ENCODE measurements at places on chromosomes 11 and 22.

GRCh38 chr22:20043057-20043996, 22.4 kb downstream of the TANGO2 start:
- no peak for DNase-seq

DNA sequence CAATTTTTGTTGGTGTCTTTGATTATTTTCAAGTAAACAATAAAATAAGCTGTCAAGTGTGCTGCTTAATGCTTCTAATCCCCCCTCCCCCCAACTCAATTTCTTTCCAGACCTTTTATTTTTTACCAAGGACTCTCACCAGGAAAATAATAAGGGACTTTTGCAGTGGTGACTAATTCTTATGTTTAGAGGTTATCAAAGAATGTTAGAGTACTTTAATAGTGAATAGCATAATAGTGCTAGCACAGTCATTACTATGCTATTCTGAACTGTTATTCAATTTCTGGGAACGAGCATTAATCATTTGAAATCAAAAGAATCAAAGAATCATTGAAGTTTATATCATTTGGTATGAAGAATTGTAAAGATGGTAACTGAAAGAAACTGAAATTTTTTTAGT, 251.4 kb downstream of the DDX10 start:
- DNase-seq: no peak

- DNase-seq: no peak
These were observed 125.0 kb downstream of the UVRAG start for GRCh38 chr11:75939992-75940391.

GRCh38 chr11:61543606-61544306, 35.2 kb downstream of the LRRC10B start:
- no peak for DNase-seq

DNA sequence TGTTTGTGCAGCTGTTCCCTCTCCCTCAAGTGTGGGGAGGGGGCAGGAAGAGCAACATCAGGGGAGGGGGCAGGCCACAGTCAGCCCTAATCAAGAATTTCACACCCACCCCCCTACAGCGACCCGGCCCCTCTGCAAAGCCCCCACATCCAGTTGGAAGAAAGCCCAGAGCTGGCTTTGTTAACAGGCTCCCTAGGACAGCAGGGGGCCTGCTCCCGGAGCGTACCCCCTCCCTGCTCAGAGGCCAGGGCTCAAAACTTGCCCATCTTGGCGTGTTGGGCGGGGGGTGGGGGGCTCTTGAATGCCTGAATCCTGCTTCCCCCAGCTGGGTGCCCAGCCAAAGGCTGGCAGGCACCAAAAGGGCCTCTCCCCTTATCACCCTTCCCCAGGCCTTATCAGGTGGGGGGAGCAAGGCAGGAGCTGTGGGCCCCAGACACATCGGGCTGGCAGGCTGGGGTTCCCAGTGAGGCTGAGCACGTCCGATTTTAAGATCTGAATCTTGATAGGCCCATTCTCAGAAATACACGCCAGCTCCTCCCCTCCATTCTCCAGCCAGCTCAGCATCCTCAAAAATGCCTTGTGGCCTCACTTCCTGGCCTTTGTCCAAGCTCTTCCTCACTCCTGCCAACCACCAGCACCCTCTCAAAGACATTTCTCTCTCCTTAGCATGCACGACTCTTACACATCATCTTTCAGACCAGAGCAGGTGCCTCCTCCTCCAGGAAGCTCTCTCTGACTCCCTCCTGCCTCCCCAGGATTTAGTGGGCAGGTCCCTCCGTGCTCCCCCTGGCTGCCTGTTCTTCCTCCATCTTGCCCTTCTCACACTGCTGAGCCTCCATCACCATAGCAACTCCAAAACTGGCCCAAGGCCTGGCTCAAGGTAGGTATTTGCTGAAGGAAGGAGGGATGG, 384.8 kb downstream of the MN1 start:
- DNase-seq: peak; percentile 96

GRCh38 chr11:9528573-9529333, 44.7 kb upstream of the WEE1 start:
- no peak for DNase-seq

DNA sequence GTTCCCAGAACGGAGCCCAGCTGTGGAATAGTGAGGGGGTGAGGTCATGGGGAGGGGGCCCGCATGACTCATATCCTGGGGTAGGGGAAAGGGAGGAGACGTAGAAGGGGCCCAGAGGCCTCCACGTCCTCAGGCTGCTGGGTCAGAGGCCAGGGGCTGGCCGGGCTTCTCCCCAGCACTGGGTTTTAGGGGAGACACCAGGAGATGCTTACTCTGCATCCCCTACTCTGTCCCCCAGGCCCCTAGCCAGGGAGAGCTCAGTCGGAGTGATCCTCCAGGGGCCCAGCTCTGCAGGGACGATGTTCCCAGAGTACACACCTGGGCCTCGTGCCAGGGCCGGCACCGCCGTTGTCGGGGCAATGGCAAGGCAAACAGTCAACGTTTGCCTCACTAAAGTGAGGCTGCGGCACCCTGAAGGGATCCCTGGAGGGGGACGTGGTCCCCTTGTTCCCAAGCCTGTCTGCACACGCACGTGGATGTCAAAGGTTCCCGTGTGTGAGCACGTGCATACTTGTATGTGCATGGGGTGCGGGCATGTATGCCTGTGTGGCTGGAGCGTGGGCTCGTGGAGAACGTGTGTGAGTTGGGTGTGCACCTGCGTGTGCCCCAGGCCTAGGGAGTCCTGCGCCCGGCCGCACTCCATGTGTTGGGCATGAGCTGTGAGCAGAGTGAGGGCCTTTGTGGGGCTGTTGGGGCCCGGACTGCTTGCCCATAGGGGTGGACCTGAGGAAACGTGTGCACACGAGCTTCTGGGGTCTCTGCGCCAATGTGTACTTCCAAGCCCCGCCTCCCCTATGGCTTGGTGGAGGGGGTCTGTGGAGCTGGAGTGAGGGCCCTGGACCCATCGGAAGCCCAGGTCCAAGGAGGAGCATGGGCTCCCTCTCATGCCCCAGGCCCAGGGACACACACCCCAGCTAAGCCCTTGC, 14.2 kb downstream of the PRR33 start:
- DNase-seq: no peak

GRCh38 chr11:64553554-64554201, 37.3 kb upstream of the SLC22A12 start:
- no peak for DNase-seq

DNA sequence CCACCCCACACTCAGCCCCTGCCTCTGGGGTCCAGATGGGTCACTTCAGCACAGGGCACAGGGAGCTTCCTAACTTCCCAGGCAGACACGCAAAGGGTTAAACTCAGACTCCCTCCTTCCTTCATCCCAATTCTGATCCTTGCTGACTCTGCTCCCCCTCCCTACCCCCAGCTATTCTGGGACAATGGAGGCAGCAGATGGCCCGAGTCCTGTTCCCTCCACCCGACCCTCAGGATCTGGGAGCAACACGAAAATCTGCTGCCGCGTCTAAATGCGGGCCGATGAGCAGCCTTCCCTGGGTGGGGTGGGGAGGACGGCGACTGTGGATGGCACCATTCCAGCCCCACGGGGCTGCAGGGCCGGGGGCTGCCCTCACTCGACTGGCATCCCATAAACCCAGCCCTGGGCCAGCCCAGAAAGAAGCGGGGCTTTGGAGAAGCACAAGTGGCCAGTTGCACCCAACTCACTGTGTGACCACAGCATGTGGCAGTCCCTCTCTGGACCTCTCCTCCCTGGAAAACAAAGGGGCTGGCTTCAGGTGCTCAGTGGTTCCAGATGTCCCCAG, 18.7 kb downstream of the MFNG start:
- DNase-seq: no peak

- DNase-seq: no peak
These were observed 58.6 kb upstream of the CCT8L2 start for GRCh38 chr22:16651217-16651616.

GRCh38 chr11:127521413-127521812, 520.8 kb upstream of the KIRREL3 start:
- no peak for DNase-seq

DNA sequence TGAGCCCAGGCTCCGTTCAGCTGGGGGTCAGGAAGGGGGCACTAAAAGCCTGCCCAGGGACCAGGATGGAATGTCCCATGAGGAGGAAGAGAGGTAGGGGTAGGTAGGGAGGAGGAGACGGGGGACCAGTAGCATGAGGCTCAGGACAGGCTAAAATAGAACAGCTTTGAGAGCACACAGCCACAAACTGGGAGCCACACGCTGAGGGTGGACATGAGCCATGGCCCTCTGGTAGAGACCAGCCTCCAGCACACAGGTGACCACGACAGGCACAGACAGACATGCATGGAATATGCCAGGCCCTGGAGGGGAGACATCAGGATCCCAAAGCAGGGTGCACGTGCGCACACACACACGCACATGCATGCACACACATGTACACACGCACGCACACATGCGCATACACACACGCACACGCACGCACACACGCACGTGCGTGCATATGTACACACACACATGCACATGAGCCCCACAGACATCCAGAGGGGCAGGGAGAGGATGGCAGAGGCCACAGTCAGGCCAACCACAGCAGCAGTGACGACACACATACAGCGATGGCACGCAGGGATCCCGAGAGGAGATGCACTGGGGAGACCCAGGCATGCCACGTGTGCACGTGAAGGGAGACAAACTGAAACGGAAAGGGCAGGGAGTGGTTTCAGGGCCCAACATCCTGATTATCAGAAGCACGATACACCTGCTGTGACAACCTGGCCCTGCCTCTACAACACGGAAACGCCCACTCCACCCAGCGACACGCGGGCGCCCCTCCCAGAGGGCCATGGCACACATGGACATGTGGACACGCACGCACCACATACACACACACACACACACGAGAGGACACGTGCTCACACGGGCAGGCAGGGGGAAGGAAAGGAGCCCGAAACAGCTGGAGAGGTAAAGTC, 25.7 kb downstream of the LRRC10B start:
- DNase-seq: no peak

GRCh38 chr11:76206327-76207081, at the start of gene WNT11:
Gene WNT11 (minus strand): TSS chr11:76206502. CDS start chr11:76206407, 95 bp downstream.
- DNase-seq: no peak

Data from keratinocyte (primary cell).